H7 (cell line): ENCODE measurements at places on chromosomes 5 and 9.
A peak's percentile ranks its signal among the peaks of the same experiment; 100 is the strongest.

GRCh38 chr5:66701244-66701643 is 105.1 kb downstream of the MAST4 start:
- no peak for DNase-seq

- DNase-seq = no peak
Measured at GRCh38 chr5:1013238-1013947, 4.8 kb downstream of the NKD2 start.

DNA sequence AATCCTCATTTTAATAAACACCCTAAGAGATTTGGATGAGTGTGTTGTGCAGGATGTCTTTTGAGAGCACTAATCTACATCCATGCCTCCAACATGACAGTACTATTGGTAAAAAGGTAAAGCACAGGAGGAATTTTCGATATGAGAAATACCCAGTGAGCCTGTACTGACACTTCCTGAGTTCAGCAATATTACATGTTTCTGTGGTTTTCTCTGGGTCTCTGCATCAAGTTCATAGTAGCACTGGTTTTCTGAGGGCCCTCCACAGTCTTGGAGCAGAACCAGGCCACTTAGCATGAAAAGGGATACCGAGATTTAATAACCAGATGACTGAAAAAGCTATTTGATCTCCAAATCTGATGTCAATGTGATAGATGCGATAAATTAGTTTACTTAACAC is 524.1 kb downstream of the TMEM38B start:
- DNase-seq = no peak

DNA sequence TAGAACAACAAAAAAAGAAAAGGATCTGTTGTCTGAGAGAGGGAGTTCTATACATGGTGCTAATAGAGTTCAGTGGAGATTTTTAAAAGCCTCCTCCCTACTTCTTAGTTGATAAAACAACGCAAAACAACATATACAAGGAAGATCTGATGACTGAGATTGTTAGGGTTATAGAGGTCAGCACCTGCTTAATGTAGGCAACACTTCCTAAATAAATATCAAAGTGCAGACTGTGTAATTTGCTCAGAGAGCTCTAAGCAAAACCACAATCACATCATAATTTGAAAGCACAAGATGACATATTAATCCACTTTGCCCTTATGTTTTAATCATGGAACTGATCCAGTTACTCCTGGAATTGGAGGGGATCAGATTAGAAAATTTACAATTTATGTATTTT is 474.5 kb downstream of the PRR16 start:
- no peak for DNase-seq

- DNase-seq = peak; percentile 51
Measured at GRCh38 chr5:179421144-179421901, 76.1 kb upstream of the ADAMTS2 start.

- DNase-seq = no peak
Measured at GRCh38 chr5:127834094-127834531, 130.9 kb downstream of the CCDC192 start.

GRCh38 chr5:76331126-76331525 is 72.0 kb upstream of the IQGAP2 start:
- DNase-seq = no peak

GRCh38 chr5:73121119-73121463 is 716 bp downstream of the TMEM171 start:
- DNase-seq = no peak

GRCh38 chr5:55232985-55233928 is at the start of gene CCNO:
CCNO (minus strand) TSS chr5:55233608; CDS start chr5:55233523, 85 bp downstream.
- DNase-seq = peak; percentile 95

- no peak for DNase-seq
Measured at GRCh38 chr5:72206994-72207393, 99.7 kb downstream of the MAP1B start.

GRCh38 chr9:95645579-95645978 is 128.8 kb upstream of the PTCH1 start:
- DNase-seq = no peak

- DNase-seq = peak; percentile 31
Measured at GRCh38 chr9:87909310-87910041, 8.3 kb upstream of the SPATA31C1 start.

- DNase-seq = no peak
Measured at GRCh38 chr5:165201771-165202518, 1696.5 kb downstream of the MAT2B start.
